Stimulated activated CD8-positive, alpha-beta memory T cell treated with anti-CD3 and anti-CD28 coated beads, Interleukin-7, amount 100 ng/mL, for 1 hour (primary cell): ENCODE measurements at places on chromosomes 2 and 18.

GRCh38 chr2:168742258-168742932 lies 60.0 kb upstream of the NOSTRIN start:
- DNase-seq, result no peak

GRCh38 chr18:27632706-27633105 lies 447.6 kb upstream of the CHST9 start:
- no peak for DNase-seq

GRCh38 chr2:213545481-213545880 lies 261.2 kb downstream of the SPAG16 start:
- DNase-seq, result no peak

- no peak for DNase-seq
These were observed 42.5 kb downstream of the DAPL1 start for GRCh38 chr2:158837645-158838044.

DNA sequence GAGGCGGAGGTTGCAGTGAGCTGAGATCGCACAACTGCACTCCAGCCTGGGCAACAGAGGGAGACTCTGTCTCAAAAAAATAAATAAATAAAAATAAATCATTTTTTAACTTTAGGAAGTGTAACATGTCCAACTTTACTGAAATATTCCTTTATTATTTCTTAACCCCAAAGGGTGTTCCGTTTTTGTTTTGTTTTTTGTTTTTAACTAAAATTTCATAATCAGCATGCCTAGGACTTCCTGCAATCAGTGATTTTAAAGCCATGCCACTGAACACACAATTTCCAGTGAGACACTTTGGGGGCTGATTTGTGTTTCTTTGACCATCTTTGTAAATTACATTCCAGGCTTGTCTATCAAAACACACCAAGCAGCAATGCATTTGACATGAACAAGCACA lies 7.1 kb downstream of the CATIP start:
- no peak for DNase-seq

GRCh38 chr2:142876423-142876822 lies 1.0 kb upstream of the KYNU start:
- no peak for DNase-seq

- DNase-seq, result no peak
These were observed 16.4 kb downstream of the GEMIN6 start for GRCh38 chr2:38794235-38794946.

GRCh38 chr2:112812318-112813267 lies 24.0 kb downstream of the IL1B start:
- no peak for DNase-seq

- DNase-seq, result no peak
These were observed 208.4 kb downstream of the ZNF407 start for GRCh38 chr18:74806073-74806472.

DNA sequence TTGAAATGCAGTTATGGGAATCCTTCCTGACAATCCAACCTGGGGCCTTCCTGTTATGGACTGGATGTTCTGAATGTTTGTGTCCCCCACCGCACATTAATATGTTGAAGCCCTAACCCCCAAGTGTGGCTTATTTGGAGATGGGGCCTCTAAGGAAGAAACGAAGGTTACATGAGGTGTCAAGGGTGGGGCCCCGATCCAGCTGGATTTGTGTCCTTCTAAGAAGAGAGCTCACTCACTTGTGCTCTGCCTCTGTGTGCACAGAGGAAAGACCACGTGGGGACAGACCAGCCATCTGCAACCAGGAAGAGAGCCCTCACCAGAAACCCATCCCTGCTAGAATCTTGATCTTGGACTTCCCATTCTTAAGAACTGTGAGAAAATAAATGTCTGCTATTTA lies 44.4 kb downstream of the MAP3K19 start:
- no peak for DNase-seq

DNA sequence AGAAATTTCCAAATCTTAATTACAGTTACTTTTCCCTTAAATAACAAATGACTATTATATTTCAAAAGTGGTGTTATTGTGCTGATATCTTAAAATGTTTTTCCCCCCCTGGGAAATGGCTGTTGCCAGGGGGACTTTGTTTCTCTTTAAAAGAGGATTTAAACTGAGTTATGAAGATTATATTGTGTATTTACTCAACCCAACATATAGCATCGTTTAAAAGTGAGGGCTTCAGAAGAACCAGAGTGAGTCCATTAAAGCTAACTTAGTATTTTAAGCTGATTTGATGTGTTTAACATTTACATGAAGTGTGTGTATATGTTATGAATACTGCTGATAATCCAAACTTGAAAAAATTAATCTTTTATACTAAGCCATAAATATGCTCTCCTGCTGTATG lies 81.6 kb downstream of the COL5A2 start:
- DNase-seq, result no peak

- no peak for DNase-seq
These were observed 39.4 kb upstream of the GPC1 start for GRCh38 chr2:240395896-240396622.
